AG09319 (cell line): ENCODE measurements at places on chromosomes 11 and 22.

DNA sequence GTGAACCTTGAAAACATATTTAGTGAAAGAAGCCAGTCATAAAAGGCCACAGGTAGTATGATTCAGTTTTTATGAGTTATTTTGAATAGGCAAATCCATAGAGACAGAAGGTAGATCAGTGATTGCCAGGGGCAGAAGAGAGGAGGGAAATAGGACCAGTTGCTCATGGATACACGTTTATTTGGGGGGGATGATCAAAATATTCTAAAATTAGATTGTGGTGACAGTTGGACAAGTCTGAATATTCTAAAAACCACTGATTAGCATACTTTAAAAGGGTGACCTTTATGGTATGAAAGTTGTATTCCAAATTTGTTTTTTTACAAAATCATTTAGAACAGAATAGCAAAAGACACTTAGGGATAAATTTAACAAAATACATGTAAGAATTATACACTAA, 28.6 kb downstream of the QSER1 start:
- no peak for DNase-seq

- no peak for DNase-seq
These were observed 9.5 kb upstream of the RASSF10 start for GRCh38 chr11:12999597-12999996.

DNA sequence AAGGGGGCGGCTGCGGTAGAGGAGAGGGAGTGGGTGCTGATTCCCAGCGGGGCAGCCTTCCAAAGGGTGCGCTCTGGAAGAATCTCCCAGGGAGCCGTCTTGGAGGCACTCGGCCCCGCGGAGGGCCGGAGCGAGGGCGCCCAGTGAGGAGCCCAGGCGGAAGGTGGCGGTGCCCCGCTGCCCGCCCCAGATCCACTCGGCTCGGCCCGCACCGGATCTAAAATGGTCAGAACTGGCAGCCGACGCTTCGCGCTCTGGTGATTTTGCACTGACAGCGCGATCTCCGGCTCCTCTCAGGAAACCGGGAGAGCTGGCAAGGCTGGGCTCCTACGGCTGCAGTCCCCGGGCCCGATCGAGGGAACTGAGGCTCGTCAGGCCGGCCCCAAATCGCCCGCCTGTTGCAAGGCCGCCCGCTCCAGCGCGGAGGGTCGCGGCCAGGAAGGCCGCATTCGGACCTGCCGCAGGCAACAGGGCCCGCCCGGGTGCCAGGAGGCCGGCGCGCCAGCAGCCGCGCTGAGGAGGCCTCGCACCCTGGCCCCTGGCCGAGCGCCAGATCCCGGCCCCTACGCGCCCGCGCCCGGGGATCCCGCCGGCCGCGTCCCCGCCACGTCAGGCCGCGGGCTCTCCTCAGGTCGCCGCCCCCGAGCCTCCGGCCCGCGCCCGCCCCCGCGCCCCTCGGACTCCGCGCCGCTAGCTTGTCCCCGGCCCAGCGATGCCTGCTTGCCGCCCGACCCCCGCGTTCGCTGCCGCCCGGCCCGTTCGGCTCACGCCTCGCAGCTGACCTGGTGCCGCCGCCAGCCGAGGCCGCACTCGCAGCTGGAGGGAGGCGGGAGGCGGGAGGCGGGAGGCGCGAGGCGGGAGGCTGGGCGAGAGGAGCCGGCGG, at the start of gene KLHL22:
KLHL22 (minus strand) TSS at position 818 of the 883 bp plus-strand sequence. CDS start 6,584 bp downstream, outside the sequence.
- no peak for DNase-seq

GRCh38 chr22:21564411-21564810, 3.1 kb upstream of the UBE2L3 start:
- no peak for DNase-seq

- no peak for DNase-seq
These were observed 37.1 kb downstream of the DENND5A start for GRCh38 chr11:9228091-9228490.

GRCh38 chr11:90635151-90635550, 412.3 kb upstream of the CHORDC1 start:
- DNase-seq: no peak

DNA sequence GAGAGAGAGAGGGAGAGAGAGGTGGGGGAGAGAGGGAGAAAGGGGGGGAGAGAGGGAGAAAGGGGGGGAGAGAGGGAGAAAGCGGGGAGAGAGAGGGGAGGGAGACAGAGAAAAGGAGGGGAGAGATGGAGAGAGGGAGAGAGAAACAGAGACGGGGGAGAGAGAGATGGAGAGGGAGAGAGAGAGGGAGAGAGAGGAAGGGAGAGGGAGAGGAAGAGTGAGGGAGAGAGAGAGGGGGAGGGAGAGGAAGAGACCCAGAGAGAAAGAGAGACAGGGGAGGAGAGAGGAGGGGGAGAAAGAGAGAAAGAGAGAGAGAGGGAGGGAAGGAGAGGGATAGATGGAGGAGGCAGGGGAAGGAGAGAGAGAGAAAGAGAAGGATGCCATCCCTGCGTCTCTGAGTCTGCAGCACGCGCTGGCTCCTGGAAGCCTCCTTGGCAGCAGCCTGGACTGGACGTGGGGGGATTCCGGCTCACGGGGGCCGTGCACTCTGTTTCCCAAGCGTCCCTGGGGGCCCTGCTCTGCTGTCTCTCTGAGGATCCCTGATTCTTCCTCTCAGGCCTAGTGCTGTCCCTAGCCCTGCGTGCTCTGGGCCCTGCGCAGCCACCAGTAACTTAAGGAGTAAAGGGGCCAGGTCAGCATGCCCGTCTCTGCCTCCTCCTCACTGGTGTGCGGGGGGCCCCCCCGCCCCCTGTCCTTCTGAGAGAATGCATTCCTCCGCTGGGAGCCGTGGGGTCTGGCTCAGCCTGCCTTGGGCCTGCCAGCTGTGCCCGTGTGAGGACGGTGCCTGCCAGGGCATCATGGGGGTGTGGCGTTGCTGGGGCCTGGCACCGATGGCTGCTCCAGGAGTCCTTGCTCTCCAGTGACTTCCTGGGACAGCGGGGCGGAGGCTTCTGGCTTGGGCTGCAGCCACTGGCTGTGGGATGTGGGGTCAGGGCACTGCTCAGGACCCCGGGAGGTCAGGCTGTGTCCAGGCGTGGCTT, 429.5 kb downstream of the TBC1D22A start:
- no peak for DNase-seq

- DNase-seq: no peak
These were observed 48.8 kb downstream of the USP35 start for GRCh38 chr11:78237293-78238046.

DNA sequence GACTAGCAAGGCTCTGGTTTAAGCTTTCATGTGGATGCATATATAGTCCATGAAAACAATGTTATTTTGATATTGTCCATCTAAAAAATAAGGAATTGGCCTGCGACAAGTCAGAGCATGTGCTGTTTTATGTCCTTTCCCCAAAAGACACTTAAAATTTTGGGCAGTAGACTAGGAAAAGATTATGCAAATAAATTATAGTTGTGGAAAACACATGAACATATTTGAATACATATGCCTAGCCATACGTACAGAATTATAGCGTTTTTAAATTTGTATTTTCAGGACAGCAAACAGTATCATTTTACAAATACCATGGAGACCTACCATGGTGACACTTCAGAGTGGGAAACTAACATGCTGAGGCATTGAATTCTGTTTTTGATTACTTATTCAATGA, 113.8 kb upstream of the SLC5A12 start:
- no peak for DNase-seq

DNA sequence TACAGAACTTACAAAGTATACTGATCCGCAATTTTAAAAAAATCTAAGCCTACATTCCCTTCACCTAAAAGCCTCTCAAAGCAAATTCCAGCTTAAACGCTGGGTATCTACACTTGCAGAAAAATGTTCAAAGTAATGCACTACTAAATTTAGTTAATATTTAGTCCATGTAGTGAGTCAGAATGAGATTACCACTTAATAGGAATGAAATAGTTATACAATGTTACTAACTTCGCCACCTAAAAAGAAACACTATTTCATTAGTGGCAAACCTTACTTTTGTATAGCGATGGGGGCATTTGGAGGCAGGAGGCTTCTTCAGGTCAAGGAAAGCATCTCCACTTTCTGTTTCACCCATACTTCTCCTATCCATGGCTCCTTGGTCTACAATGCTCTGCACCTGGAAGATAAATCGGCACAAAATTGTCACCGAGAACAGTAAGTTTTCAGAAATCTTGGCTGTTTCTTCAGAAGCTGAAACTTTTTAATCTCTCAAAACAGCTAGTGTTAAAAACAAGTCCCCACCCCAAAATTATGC, 1.2 kb downstream of the EIF4ENIF1 start:
- no peak for DNase-seq

DNA sequence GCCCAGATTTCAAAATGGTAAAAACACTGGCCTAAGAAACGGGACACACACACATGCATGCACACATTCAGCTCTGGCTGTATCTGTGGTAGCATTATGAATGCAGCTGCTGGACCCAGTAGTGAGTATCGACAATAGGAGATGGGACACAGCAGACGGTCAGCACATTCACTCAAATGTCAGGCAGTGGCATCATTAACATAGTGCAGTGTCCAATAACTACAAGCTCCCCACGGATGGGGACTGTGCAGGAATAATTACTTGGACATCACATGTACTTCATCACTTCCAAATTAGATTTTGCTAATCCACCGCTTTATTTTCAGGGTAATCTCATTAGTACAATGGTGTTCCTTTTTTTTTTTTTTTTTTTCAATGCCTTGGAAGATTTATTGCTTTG, 109.5 kb downstream of the FANCF start:
- DNase-seq: no peak

DNA sequence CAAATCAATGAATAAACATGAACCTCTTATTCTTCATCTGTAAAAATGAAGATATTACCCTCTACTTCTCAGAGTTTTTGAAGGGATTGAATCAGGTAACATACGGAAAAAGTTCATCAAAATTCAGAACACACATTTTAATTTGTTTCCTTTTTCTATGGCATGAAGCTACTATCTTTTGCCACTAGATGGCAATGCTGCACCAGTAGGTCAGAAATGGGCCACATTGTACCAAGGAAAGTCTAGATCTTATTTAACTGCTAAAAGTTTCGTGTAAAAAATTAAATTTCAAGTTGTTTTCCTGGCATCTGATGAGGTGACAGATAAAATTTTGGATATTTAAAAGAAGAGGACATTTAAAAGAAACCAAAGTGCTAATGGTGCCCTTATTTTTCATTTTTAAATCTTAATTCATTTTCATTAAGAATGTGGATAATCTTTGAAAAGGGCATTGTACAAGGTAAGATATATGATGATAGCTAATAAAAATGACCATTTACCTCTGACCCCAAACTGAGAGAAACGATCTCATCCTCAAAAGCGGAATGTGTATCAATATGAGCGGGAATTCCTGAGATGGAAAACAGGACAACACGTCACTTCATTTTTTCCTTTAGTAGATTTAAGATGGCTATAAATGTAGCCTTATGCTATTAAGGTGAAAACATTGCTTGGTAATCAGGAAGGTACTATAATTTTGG, 16.1 kb downstream of the ALKBH8 start:
- no peak for DNase-seq

- no peak for DNase-seq
These were observed 45.4 kb upstream of the CCDC188 start for GRCh38 chr22:20196094-20196842.

GRCh38 chr11:12806113-12806512, 131.9 kb downstream of the TEAD1 start:
- DNase-seq: no peak

DNA sequence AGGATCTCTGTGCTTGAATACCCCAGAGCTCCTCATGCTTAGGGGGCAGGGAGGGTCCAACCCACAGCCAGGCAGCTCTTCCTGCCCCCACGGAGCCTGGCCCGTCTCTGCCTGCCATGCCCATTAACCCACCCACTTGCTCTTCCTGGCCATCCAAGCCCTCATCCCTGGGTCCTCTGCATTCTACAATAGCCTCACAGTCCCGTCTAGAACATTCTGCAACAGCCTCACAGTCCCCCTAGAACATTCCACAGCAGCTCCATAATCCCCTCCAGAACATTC, 15.1 kb downstream of the TSPAN32 start:
- DNase-seq: no peak

- DNase-seq: no peak
These were observed 3.3 kb downstream of the LMO1 start for GRCh38 chr11:8260202-8260966.

- no peak for DNase-seq
These were observed 371.5 kb downstream of the NXPE2 start for GRCh38 chr11:115049796-115050195.

GRCh38 chr11:111445586-111445985, 66.5 kb upstream of the POU2AF1 start:
- no peak for DNase-seq

- DNase-seq: no peak
These were observed 47.2 kb upstream of the BLID start for GRCh38 chr11:122163053-122163819.

- DNase-seq: no peak
These were observed 55.1 kb downstream of the C11orf58 start for GRCh38 chr11:16793511-16793910.

GRCh38 chr11:112085822-112086421, 634 bp downstream of the TIMM8B start:
- DNase-seq: no peak

GRCh38 chr22:39935612-39936011, 24.6 kb upstream of the TMA7B start:
- DNase-seq: no peak

DNA sequence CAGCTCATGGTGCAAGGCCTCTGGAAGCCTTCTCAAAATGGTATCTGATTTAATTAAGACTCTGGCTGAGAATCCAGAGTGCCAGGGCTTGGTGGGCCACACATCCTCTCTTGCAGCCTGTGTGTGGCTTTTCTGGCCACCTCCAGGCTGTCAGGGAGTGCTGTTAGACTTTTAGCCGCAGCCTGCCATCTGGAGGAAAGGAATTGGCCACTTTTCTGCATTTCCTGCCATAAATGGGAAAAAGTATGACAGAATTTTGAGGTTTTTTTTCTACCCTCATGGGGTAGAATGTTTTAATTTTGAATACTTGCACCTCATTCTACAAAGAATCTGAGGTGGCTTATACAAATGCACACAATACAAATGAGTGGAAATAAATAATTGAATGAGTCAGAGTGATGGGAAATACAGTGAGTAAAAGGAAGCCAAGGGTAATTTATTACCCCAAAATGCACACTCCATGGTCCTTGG, 218.4 kb downstream of the ADAMTS15 start:
- no peak for DNase-seq

DNA sequence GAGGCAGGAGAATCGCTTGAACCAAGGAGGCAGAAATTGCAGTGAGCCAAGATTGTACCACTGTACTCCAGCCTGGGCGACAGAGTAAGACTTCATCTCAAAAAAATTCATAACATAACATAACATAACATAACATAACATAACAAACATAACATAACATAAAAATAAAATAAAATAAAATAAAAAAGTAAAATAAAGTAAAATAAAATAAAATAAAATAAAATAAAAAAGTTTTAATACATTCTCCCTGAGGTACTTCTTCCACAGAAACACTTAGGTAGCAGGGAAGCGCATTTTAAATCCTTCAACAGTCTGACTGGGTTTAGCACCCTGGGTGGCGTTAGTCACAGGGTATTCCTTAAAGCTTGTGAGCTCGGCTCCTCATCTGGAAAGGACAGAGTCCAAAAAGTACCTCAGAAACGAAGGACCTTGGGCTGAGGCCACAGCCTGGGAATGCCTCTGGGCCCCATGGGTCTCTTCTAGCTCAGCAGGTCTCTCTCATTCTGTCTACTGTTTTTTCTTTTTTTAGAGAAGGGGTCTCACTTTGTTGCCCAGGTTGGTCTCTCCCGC, 41.7 kb downstream of the MICAL3 start:
- no peak for DNase-seq

- DNase-seq: no peak
These were observed 1.3 kb downstream of the STX3 start for GRCh38 chr11:59756558-59756840.

- no peak for DNase-seq
These were observed 58.8 kb upstream of the RRAS2 start for GRCh38 chr11:14417617-14418374.
